Fibroblast of skin of scalp (primary cell): ENCODE measurements at places on chromosomes 16 and 17.

- peak; percentile 59 for DNase-seq
These were observed 759 bp upstream of the TP53I13 start for GRCh38 chr17:29567554-29568330.

DNA sequence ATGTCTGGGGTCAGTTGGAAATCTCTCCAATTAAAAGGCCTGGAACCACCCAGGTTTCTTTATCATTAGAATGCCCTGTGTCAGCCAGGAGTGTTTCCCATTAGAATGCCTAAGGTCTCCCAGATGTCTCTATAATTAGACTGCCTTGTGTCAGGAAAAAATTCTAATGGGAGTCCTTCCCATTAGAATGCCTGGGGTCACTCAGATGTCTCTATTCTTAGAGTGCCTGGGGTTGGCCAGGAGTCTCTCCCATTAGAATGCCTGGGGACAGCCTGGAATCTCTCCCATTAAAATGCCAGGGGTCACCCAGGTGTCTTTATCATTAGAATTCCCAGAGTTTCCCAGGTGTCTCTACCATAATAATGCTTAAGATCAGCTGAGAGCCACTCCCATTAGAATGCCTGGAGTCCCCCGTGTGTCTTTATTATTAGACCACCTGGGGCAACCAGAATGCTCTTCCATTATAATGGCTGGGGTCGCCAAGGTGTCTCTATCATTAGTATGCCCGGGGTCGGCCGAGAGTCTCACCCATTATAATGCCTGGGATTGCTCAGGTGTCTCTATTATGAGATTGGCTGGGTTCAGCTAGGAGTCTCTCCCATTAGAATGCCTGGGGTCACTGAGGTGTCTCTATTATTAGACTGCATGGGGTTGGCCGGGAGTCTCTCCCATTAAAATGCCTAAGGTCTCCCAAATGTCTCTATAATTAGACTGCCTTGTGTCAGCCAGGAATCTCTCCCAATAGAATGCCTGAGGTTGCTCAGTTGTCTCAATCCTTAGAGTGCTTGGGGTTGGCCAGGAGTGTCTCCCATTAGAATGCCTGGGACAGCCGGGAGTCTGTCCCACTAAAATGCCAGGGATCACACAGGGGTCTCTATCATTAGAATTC is 2254.6 kb downstream of the TP53TG3F start:
- DNase-seq, result no peak

DNA sequence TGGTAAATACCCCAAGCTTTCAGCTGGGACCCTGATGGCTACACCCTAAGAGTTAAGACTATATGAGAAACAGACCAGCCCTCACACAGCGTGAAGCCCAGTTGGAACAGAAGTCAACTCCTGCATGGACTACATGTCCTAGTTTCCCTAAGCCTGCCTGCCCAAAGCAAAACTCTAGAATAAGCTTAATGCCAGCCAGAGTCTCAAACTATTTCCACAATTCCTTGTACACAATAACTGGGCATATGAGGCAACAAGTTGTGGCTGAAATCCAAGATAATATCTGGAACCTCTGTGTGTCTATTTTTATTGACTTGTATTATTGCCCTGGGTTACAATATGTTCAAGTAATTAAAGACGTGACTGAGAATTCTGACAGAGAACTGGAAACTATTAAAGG is 19.4 kb downstream of the MYH10 start:
- DNase-seq, result peak; percentile 45

DNA sequence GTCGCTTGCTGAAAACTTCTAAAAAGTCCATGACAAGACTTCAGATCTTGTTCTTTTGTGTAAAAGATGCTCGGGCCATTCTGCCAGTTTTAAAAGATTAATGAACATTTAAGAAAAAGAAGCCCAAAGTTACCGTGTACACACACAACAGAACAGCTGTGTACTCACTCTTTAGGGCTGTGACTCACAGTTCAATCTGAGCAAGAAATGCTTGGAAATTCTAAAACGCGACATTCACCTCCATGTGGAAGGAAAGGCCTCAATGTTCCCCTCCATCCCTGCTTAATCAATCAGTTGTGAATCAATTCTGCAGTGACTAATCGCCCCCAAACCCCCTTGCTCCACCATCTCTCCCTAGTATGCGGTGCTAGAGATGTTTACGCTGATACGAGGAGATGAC is 609.9 kb upstream of the SALL1 start:
- DNase-seq, result no peak

DNA sequence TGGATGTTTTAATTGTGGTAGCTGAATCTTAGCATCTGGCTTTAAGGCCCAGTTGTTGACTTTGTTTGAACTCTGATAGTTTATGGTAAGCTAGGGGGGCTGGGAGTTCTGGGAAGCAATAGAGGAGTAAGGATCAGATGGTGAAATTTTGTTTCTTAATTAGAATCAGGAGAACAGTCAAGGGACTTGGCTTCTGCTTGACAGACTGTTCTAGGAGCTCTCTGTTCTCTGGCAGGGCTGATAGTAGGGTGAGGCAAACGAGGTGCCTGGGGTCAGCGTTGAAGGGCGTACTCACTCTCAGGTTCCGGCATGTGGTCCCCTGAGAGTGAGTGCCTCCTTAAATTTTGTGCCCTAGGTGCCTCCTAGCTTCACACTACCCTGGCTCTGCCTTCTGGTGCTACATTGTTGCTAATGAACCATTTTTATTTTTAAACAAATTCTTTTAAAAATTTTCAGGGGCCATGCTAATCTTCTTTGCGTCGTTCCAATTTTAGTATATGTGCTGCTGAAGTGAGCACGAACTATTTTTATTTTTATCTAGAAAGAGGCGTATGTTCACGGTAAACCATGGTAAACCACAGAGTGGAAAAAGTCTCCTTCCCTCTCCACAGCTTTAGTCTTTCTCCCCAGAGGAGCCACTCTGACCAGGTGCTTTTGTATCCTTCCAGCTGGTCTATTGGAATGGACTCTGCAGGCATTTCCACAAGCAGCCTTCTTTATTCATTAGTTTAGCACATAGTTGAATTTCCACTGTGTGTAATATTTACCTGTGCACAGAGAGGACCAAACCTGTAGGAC is 19.7 kb downstream of the SLC7A6 start:
- DNase-seq, result no peak

DNA sequence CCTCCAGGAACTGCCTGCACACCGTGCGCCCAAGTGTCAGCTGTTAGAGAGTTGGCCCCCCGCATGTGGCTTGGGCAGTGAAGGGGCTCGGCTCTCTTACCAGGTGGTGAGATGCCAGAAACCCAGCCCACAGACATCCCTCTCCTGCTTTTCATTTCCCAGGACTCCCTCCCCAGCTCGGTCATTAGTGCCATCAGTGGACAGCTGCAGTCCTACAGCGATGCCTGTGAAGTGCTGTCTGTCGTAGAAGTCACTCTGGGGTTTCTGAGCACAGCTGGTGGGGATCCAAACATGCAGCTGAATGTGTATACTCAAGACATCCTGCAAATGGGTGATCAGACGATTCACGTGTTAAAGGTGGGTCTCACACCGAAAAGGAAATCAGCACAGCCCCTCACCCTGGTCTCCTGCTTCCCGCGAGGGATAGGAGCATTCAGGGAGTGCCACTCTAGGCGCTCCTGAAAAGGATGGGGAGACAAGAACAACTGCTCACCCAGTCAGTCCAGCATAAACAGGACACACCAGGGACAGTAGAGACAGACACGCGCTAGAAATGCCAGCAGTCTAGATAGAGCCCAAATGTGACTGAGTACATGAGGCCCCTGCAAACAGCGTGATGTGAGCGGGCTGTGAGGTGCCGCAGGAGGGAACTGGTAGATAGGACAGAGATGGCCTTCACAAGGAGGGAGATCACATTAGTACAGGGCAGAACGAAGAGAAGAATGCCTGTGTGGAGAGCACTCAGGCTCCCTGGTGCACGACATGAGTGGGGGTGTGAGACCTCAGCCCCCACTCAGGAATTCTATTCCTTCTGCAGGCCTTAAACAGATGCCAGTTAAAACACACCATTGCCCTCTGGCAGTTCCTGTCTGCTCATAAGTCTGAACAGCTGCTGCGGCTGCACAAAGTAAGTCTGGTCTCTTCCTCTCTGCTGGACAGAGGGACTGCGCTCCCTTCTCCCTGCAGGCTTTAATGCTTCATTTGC is 25.7 kb upstream of the ENDOV start:
- DNase-seq, result peak; percentile 19

DNA sequence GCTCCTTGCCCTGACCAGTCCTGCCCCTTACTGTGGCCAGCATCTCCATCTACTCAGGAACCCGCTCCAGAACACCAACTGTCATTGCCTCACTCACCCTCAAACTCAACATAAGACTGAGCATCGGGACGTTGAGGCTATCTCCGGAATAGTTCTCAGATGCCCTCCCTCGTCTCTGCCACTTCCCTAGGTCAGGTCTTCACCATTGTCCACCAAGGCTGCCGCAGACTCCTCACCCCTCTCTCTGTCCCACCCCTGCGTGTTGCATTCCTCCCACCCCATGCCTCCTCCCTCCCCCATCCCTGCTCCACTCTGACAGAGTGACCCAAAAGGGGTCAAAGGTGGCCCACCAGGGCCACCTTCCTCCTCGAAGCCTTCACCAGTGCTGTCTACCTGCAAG is 37.2 kb downstream of the C17orf67 start:
- no peak for DNase-seq
